Ammon's horn (tissue), 1 donor: ENCODE measurements at places on chromosomes 7 and 10.

DNA sequence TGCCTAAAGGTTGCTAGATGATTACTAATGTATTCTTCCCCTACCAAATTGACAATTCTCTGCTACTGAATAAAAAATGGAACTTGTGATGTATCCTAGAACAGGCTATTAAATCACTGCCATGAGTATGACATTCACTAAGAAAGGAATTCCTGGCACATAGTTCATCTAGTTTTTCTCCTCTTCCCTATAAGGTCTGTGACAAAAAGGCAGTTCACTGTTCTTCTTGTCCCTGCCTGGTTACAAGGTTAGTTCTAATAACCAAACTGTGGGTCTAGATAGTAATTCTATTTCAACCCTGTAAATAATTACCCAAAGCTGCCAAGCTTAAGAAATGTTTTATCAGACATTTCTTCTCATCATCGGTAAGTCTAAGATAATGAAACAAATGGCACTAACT is 245.6 kb downstream of the BICC1 start:
- DNase-seq, result no peak

GRCh38 chr7:151454305-151454704 is 14.4 kb upstream of the CRYGN start:
- no peak for DNase-seq

DNA sequence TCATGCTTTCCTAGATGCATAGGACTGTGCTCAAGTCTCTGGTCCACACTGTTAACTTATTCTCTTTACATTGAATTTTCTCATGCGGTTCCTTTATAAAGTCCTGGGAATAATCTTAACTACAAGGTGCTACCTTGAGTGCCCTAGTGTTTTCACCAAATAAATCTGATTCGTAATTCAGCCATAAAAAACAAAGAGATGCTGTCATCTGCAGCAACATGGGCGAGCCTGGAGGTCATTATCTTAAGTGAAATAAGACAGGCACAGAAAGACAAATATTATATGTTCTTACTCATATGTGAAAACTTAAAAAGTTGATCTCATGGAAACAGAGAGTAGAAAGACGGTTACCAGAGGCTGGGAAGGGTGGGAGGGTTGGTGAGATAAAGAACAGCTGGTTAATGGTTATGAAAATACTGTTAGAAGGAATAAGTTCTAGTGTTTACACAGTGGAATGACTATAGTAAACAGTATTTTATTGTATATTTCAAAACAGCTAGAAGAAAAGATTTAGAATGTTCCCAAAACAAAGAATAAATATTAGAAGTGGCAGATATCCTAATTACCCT is 38.3 kb downstream of the NT5C3A start:
- no peak for DNase-seq

DNA sequence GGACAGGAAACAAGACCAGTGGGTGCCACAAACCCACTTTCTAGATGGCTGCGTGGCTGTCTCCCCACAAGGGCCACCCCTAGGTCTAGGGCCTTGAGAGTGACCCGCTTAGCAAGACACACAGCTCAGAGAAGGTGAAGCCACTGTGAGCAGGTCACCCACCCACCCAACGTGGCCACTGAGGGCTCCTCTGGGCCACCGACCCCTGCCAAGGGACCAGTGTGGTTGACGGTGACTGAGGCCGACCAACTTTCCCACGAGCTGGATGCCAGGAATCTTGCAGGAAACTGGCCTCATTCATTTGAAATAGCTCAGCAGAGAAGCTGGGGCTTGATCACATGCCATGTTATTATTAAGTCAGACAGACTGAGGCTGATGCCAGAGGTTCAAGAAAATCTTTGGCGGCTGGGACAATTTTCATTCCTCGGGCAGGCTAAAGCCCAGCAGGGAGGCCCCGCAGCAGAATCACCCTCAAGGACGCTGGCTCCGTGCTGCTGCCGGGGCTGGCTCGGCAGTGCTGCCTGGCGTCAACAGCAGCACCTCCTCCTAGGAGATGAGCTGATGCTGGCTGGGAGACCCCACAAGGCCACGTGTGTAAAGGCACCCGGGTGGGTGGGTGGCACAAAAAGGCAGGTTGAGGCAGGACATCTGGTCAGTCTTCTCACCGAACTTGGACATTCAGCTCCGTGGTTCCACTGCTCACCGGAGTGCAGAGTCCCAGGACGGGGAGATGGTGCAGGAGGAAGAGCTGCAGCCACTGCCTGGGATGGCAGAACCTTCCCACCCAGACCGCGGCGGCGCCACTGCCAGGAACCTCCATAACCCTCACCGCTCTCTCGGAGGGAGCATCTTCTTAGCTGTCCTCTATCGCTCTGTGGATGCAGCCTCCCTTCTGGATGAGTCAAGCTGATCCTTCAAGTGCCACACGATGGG is 57.8 kb downstream of the ZRANB1 start:
- peak; percentile 72 for DNase-seq

GRCh38 chr10:43872644-43873043 is 224.0 kb upstream of the ZNF32 start:
- DNase-seq, result no peak

DNA sequence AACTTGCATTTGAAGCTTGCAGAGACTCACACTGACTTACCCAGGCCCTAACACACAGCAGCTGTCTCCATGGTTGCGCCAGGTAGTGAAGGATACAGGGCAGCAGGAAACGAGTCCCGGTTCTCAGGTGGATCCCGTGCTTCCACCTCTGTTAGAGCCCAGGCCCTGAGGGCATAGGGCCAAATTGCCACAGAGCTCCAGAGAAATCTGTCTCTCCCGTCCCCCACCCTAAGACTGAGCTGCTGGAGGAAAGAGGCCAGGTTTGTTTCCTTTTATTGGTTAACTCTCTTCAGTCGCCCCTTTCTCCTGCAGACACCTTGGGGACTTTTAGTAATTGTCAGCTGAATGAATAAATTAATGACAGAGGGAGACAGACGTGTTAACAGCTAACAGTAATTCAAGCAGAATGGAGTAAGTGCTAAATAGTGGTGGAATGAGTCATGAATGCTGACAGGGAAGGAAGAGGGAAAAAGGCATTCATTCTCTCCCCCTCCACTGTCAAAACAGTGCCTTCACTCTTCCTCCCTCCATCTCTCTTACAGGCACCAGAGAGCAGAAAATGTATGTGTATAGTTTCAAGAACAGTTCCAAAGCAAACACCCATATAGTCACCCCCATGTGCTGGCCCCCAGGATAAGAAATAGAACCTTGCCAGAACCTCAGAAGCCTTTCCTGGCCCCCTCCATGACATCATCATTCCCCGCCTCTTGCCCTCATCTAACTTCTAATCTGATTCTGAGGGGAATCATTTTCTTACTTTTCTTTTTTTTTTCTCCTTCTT is 16.8 kb upstream of the DLG5 start:
- peak; percentile 50 for DNase-seq

- DNase-seq, result peak; percentile 49
These were observed 30.6 kb upstream of the GALNTL5 start for GRCh38 chr7:151925446-151926335.

DNA sequence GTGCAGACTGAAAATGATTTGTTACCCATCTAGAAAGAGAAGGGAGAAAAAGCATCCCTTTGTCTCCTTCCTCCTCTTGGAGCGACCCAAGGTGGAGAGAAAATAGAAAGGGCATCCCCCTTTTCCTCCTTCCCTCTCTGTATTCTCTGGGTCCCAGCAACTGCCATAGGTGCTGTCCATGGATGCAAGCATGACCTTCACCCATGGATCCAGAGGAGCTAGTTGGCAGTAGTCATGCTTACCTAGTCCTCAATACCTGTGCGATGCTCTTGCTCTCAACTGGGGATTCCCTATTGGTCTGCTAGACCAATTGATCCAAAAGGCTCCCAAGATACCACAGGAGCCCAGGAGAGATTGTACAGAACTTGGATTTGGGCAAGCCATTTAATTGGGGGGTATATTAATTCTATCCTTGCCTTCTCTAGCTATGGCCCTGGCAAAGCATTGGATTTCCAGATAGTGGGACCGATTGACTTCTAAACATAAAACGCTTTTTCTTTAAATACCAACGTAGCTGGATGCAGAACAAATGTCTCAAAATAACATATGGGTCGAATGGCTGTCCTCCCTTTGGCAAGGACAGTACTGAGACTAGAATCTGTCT is 547.8 kb upstream of the IGFBP3 start:
- no peak for DNase-seq
